ENCODE measurements at places on chromosomes 4 and X.

DNA sequence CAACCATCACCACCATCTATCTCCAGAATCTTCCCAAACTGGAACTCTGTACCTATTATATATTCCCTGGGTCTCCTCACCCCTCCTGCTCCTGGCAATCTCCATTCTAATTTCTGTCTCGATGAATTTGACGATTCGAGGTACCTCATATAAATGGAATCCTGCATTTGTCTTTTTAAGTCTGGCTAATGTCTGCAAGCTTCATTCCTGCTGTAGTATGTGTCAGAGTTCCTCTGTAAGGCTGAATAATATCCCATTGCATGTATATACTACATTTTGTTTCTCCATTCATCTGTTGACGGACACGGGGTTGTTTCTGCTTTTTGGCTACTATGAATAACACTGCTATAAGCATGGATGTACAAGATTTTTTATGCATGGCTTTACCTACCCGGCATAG lies 19.5 kb downstream of the PRKG2 start:
- no peak for DNase-seq

- DNase-seq: no peak
Measured at GRCh38 chr4:124937993-124938392, 225.5 kb upstream of the ANKRD50 start.

GRCh38 chrX:135516376-135516775 lies 4.1 kb upstream of the INTS6L start:
- DNase-seq: no peak

- no peak for DNase-seq
Measured at GRCh38 chr4:6079965-6080364, 61.7 kb upstream of the C4orf50 start.

GRCh38 chrX:43971966-43972961 lies 926 bp downstream of the NDP start:
- no peak for DNase-seq

GRCh38 chr4:43325220-43325967 lies 432.9 kb downstream of the GRXCR1 start:
- no peak for DNase-seq

- no peak for DNase-seq
Measured at GRCh38 chr4:90001023-90001422, 106.4 kb downstream of the MMRN1 start.

GRCh38 chr4:139843641-139844040 lies 178.0 kb downstream of the MGST2 start:
- DNase-seq: no peak

DNA sequence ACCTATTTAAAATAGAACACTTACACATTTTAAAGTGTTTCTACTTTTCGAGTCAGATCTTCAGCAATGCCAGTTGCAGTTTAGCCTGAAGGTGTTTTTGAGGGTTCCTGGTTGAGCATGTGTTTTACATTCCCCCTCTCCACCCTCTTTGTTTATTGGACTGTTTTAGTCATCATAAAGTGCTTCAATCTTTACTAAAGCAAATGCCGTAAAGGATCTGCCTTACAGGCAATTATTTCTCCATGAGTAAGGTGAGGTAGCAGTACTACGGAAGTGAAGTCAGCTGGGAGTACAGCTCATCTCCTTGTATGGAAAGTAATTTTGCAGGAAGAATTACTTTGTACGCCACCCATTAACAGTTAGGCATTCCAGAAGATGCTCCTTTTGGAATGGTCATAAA lies 36.9 kb downstream of the PDLIM5 start:
- no peak for DNase-seq

DNA sequence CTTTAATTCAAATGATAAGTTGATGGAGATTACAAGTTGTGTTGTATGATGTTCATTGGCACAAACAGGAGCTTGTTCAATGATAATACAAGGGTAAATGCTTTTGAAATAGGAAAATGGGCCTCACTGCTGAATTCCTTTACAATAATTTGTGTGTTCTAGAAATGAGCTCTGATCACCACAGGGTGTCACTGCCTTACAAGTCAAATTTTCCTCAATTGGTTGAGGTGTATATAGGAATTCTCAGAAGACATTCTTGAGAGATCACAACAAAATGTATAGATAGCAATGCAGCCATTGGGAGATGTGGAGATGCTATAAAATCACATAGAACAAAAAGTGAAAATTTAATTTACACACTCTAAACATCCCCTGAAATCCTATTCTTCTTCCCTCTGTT lies 49.6 kb downstream of the KLF8 start:
- DNase-seq: no peak

DNA sequence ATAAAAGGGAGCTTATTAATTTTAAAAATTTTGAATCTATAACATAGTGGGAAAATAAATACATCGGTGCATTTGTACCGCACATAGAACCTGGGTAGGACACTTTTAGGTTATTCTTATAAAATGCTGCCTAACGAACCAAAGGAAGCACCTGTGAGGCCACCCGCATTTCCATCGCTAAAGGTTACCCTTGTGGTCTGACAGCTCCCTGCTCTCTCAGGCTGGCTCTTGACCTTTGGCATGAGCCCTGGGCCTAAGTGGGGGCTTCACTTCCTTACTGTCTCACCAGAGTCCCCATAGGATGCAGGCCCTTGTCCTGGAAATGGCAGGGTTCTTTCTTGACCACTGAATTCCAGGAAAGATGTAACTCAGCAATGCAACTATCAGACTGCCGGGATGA lies 46.0 kb downstream of the HADH start:
- no peak for DNase-seq

DNA sequence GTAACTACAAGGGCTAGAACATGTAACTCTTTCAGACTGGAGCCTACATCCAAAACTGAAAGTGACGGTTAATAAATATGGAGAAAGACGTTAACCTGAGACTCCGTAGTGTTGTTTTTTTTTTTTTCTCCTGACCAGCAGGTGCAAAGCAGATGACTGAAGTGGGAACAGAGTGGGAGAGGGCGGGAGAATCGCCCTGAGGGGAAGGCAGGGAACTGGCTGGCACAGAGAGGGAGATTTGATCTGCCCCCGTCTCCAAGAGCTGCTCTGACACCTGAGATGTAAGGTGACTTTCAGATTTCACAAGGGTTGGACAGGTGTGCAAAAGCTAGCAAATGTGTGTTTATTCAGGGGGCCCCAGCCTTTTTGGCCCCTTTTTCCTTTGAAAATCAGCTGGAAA lies 180.2 kb downstream of the PALLD start:
- DNase-seq: no peak

DNA sequence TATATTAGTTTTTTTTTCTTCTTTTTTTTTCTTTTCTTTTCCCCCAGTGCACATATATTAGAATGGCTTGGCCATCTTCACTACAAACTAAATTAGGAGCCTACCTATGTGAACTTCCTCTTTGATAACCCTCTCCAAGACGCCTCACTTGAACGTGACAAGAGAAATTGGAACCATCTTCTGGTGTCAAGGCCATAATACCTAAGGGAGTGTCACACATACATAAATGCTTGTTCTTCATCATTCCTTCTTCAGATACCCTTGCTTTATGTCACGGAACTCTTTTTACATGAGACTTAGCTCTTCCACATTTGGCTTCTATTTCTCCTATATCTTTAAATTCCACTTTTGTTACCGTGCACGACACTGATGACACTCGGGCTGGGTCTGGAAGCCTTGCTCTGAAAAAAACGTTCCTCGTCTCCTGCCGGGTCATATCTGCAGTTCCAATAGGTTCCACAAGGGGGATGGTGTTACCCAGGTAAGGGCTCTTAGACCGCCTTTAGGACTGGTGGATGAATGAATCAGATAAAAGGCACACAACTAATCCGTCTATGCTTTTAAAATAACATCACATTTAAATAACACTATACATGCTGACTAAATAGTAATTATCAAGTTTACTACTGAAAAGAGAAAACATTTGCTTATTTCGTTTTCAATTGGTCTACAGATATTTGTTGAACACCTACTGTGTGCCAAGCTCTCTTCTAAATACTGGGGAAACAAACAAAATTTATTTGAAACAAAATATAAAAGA lies 19.9 kb downstream of the DGAT2L6 start:
- DNase-seq: peak; percentile 10

GRCh38 chrX:121036951-121037350 lies 10.5 kb upstream of the GLUD2 start:
- no peak for DNase-seq

- DNase-seq: no peak
Measured at GRCh38 chr4:2291705-2292645, 30.1 kb upstream of the MXD4 start.

DNA sequence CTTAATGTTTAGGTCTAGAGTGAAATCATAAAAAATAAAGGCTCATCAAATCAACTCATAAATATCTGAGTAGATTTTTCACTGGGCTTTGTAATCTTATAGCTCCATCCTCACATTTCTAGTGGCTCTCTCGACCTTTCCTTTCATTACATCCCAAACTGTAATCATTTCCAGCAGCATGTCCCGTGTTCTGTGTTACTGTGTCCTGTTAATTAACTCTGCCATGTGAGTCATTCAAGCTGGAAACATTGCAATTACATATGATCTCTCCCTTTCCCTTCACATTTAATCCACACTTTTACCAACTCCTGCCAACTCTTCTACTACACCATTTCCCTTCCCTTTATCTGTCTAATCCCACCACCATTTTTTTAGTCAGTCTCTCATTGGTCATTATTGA lies 75.5 kb downstream of the UGT8 start:
- DNase-seq: no peak

GRCh38 chr4:46945062-46945461 lies 36.0 kb upstream of the COX7B2 start:
- no peak for DNase-seq

DNA sequence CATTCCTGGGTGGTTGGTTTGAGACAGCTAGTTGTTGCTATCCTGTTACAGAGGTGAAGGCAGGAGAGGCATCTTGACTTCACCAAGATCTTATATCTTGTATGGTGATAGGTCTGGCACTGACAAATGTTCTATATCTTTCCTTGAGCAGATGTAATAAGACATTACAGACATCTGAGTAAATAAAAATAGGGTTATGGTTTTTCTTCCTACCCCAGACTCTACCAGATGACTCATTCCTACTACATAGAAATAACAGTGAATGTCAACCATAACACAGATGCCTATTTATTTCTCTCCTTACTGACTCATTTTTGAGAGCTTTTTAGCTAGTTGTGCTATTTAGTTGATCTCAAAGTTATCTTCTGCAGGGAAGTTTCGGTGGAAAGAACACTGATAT lies 21.9 kb downstream of the HNRNPH2 start:
- DNase-seq: no peak

- no peak for DNase-seq
Measured at GRCh38 chr4:57068237-57068981, 41.8 kb downstream of the IGFBP7 start.

DNA sequence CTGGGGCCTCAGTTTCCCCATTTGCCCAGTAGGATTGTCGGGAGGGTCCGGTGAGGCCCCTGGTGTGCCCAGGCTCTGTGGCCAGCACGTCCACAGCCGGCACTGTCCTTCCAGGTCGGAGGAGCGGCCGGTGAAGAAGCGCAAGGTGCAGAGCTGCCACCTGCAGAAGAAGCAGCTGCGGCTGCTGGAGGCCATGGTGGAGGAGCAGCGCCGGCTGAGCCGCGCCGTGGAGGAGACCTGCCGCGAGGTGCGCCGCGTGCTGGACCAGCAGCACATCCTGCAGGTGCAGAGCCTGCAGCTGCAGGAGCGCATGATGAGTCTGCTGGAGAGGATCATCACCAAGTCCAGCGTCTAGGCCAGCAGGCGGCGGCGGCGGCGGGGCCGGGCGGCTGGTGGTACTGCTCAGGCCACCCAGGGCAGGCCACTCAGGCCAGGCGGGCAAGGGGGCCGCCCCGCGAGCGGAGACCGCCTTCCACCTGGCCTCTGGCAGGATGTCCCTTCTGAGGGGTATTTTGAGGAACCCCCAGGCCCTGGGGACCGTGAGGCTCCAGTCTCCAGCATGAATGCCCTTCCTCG lies 6.7 kb downstream of the MSANTD1 start:
- DNase-seq: no peak

- no peak for DNase-seq
Measured at GRCh38 chr4:157582141-157582540, 361.6 kb downstream of the GRIA2 start.

DNA sequence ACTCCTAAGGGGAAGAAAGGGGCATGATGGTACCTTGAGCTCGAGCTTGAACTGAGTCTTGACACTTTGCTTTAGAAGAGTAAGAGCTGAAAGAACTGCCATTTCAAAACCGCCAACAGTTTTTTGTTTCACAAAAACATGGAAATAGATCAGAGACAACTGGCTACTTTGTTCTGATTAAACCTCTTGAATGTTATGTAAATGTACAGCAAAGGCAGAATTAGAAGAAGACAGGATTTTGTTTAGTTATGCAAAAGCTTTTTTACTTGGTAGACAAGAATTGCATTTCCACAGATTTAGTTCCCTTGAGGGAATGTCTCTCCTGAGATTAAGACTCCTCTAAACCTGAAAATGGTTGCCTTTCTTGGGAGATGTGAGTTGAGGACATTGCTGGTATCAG lies 33.3 kb upstream of the STPG2 start:
- no peak for DNase-seq

DNA sequence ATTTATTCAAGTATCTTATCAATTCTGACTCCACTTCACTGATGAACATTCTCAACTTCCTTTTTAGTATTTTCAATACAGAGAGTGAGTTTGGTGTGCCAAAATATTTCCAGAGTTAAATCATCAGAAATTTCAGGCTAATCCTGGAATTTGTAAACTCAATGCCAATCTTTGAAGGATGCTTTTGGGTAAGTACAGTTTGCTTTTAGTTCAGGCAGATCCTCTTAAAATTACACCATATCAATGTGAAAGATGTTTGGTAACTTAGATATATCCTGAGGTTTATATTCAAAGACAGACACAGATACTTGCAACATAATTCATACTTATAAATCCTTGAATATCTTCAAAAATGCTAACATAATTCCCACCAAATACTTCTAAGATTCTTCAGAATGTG lies 76.0 kb upstream of the FAM47B start:
- no peak for DNase-seq

DNA sequence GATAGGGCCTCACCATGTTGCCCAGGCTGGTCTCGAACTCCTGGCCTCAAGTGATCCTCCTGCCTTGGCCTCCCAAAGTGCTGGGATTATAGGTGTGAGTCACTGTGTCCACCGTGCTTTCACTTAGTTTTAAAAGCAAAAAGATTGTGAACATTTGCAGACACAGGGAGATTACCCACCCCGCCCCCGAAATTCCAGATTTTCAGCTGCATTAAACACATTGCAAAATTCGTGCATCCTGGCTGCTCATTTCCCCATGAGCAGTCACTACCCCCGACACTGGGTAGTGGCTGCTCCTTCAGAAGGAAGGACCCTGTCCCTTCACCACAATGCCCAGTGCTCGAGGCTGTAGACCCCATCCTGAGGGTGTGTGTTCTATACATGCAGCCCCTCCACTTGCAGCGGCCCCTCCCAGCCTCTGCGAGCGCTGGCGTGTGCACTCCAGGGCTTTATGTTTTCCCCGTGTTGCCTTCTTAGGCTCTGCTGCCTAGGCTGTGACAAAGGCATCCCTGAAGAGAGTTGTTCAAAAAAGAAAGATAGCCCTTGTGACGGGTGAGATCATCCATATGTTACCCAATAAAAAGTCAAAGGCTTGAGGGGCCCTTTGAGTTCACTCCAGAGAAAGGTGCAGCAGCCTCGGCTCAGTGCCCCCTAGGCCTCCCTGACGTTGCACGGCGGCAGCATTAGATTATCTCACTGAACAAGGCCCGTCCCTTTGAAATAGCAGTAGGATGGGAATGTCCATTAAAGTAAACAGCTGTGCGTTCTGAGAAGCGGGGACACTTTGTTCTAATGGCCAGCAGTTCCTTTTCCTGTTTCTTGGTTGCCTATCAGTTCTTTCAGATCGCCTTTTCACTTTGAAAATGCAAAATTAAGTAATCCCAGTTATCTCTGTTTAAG lies 71.6 kb downstream of the SHROOM2 start:
- no peak for DNase-seq
